Left renal cortex interstitium (tissue), 4 donors: ENCODE measurements at places on chromosomes 13 and 19.

DNA sequence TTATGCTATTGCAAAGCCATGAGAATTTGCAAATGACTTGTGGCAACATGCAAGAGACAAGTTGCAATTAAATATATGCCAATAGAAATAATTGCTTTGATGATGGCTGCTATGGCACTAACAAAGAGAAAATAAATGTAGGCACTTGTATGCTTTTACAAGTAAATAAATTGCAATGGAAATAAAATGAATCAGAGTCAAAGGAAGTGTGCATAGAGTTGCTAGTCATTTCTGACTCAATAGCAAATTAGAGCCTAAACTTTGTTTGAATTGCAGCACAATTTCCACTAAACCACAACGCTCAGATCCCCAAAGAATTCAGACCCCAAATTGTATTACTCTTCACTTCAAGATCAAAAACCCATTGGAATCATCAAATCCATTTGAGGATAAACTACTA is 792.1 kb upstream of the ARGLU1 start:
- no peak for DNase-seq

DNA sequence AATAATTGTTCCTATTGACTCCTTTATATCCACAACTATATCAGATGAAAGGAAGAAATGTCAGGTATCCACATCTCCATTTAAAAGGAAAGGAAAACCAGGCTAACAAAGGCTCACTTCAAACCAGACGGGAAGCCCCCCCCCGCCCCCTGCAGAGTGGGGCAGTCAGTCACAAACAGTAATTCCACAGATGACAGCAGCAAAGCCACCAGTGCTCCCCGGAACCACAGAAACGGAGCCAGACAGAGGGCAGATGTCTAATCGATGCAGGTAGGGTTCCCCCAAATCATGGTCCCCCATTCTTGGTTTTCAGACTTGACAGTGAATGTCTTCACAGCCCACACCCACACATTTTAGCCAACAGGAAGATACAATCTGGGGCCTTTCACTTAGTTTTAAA is 100.8 kb downstream of the STK24 start:
- no peak for DNase-seq

DNA sequence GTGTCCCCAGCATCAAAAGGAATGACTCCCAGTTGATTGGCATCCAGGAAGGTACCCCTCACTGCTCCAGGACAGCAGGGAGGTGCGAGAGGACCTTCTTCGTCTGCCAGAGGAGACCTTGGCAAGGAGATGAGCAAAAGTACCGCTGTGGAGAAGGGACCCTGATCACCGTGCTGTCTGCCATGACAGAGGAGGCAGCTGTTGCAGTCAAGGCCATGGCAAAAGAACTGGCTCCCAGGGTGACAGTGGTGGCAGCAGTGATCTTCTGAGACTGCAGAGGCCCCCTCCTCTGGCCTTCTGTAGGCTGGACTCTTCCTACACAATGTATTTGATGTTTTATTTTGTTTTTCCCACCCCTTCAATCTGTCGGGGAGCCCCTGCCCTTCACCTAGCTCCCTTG is 32.0 kb downstream of the NKPD1 start:
- DNase-seq = no peak

DNA sequence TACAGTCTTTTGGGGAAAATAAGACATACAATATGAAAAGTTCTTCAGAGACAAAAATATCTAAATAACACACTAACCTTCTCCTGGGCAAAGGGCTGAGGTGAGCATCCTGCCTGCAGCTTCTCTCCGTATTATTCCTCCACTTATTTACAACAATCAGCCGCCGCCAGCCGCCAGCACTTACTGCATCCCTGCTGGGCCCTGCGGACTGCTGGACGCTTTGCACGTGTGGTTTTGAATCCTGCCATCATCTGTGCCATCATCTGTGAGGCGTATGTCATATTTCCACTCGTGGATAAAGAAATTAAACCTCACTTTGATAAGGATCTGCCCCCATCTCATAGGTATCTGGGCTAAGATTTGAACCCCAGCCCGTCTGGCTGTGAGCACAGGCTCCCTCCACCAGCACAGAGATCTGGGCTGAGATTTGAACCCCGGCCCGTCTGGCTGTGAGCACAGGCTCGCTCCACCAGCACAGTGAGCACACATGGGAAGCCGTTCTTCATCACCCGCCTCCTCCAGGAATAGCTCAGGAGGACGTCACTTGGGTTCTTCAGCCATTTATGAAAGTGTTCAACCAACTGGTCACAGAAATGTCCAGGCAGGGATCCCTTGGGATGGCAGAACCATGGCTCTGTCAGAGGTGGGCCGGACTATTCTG is 35.2 kb upstream of the TUBGCP3 start:
- DNase-seq = no peak

DNA sequence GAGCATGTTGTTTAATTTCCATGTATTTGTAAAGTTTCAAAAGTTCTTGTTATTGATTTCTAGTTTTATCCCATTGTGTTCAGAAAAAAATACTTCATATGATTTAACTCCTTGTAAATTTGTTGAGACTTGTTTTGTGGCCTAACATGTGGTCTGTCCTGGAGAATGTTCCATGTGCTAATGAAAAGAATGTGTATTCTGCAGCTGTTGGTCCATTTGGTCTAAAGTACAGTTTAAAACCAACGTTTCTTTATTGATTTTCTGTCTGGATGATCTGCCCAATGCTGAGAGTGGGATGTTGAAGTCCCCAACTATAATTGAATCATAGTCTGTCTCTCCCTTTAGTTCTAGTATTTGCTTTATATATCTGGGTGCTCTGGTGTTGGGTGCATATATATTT is 34.9 kb upstream of the TPP2 start:
- no peak for DNase-seq

DNA sequence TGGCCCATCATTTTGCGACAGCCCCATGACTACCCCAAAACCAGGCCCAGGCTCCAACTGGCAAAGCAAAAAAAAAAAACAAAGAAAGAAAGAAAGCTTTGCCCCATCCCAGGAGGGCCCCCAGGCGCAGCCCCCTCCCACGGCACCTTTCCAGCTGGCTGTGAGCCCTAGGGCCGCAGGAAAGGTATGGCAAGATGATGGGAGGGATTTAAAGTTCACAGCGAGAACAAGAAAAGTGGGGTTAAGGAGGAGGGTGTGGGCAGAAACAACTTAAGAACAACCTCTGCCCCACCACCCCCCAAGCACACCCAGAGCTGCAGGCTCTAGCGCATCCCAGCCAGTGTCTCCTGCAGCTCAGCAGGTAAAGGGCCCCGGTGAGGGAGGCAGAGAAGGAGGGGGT is at the start of gene CYP2F1:
CYP2F1 (plus strand) TSS at position 301 of the 400 bp plus-strand sequence. CDS start 1,757 bp downstream, outside the sequence.
- no peak for DNase-seq
